Sigmoid colon (tissue), 7 donors: ENCODE measurements at places on chromosomes 4 and X. TPM values are rescaled to one million over a fixed set of nuclear protein-coding genes. Genes with fewer than 3 reads are reported as not detected.

The TLR3 gene
- 1.8 TPM for polyA plus RNA-seq

The CYSLTR1 gene
- 2.9 TPM for polyA plus RNA-seq

DNA sequence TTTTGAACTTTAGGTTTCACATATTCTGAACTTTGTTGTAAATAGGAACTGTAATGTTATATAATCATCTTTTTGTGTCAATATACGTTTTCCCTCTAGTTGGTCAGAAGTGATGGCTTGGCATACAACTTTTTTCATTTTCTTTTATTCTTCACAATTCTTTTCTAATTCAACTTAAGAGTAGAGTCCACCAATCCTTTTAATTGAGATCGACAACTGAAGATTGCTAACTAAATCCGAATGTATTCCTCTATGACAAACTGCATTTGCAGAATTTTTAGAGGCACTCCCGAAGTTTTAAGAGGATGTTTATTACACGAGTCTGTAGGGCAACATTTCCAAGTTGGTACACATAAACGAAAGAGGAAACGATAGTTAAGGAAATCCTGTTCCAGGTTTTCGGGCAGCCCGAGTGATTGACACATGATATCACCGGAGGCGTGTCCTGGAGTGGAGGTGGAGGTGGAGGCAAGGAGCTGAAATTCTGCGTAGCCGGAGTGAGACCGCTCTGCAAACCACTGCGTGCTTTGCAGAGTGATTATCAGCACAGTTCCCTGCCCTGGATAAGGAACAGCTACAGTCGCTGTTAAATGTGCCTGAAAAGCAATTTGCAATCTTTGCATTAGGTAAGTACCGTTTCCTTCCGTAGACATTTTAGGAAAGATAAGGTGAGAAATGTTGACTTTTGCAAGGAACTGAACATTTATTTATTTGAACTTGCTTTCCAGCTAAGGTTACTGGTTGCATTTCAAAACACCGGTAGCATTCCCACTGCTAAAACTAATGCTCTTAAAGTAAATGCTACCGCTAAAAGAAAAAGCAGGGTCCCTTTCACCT is at the start of gene SPRY1:
TSS of gene SPRY1 (plus strand) at position 489 of the 837 bp plus-strand sequence. CDS start 4,797 bp downstream, outside the sequence.
- H3K27me3 ChIP-seq = no peaks in the 10 kb centered on the region
- no peaks in the 10 kb centered on the region for H3K36me3 ChIP-seq
- peak within 1 kb of the TSS; percentile 83 for H3K27ac ChIP-seq
- H3K4me3 ChIP-seq = peak within 1 kb of the TSS; percentile 65

DNA sequence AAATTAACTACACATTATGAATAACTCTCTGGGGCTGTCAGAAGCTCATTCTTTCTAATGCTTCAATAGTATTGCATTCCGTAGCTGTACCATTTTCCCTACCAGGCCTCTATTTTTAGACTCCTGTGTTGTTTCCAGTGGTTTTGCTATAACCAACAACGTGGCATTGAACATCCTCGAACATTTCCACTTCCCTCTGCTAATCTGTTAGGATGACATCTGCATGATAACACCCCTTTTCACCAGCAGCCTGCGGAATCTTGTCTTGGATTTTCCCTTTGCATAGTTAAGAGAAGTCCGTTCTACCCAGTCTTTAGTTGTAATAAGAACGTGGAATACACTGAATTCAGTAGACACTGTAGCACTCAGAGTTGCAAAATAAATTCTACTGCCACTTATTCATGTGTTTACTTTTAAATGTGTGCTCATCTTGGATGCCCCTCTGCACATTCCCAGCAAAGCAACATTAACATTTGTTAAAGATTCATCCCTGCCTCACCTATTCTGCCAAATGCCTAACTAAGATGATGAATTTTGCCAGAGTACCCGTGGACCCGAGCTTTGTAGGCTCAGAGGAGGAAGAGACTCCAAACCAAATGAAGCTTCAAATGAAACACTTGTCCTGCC is 55.6 kb downstream of the SEL1L3 start:
- H3K27me3 ChIP-seq = no peaks in the 10 kb centered on the region
- no peak for DNase-seq
- no peak overlapping the region for H3K4me3 ChIP-seq
- H3K36me3 ChIP-seq = no peaks in the 10 kb centered on the region
- H3K27ac ChIP-seq = no peak overlapping the region

DNA sequence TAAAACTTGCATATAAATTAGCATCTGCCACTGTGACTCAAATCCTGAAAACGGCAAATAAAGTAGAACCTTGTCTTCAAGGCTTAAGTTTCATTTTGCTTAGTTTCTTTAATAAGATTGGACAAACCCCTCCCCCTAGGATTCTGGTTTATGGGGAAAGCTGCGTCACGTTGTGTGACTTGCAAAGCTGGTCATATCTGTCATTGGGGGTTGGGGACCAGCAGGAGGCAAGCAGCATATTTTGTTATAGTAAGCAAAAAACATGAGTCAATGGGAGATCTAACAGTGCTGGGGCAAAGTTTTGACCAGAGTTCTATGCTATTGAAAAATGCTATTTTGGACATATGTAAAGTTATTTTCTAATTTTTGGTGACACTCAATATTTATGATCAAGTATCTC is 407.3 kb downstream of the PCDH18 start:
- no peak for DNase-seq
- H3K36me3 ChIP-seq = no peaks in the 10 kb centered on the region
- peak overlapping the region; percentile 44 for H3K4me3 ChIP-seq
- no peaks in the 10 kb centered on the region for H3K27me3 ChIP-seq
- H3K27ac ChIP-seq = no peak overlapping the region

GRCh38 chr4:8472158-8472688 is 31.6 kb downstream of the TRMT44 start:
- DNase-seq = no peak
- no peaks in the 10 kb centered on the region for H3K4me1 ChIP-seq
- H3K27me3 ChIP-seq = no peaks in the 10 kb centered on the region
- H3K4me3 ChIP-seq = no peak overlapping the region
